CD8-positive, alpha-beta memory T cell (primary cell): ENCODE measurements at places on chromosomes 6 and 20. TPM values are rescaled to one million over a fixed set of nuclear protein-coding genes. Genes with fewer than 3 reads are reported as not detected.

Gene E2F1
- total RNA-seq: 72.3 TPM

Gene GPR6
- total RNA-seq: not detected

- no peak for DNase-seq
Measured at GRCh38 chr20:44411020-44411756, 55.7 kb downstream of the HNF4A start.

- DNase-seq: no peak
Measured at GRCh38 chr20:50487397-50487796, 22.8 kb upstream of the PTPN1 start.

- DNase-seq: no peak
Measured at GRCh38 chr20:49964964-49965780, 17.6 kb upstream of the SNAI1 start.

GRCh38 chr6:162688751-162689345 lies 38.7 kb downstream of the PRKN start:
- no peak for DNase-seq

DNA sequence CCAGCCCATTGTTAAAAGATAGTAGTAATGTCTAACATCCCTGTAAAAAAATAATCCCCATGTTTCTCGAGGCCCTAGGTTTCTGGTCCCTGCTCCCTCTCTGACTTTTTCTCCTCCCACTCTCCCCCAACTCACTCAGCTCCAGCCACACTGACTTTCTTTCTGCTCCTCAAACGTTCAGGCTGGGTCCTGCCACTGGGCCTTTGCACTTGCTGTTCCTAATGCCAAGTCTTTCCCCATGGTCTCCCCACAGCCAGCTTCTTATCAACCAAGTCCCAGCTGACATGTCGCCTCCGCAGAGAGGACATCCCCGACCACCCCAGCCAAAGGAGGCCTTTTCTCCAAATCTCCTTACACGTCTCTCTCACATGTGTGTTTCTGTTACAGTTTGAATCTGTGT lies 21.8 kb upstream of the PTGIS start:
- no peak for DNase-seq

DNA sequence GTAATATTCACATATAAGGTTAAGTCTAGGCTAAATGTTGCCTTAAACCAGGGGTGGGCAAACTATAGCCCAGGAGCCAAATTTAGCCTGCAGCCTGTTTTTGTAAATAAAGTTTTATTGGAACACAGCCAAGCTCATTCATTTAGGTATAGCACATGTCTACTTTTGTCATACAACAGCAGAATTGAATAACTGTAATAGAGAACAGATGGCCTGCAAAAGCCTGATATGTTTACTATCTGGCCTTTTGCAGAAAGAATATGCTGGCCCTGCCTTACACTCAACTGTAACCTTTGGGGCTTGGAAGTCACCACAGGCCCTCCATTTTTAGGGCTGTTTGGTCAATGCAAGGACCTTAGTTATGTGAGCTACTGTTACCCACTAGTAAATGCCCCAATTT lies 17.7 kb upstream of the BCLAF1 start:
- no peak for DNase-seq

GRCh38 chr20:56358070-56358469 lies 704 bp upstream of the FAM210B start:
- no peak for DNase-seq

GRCh38 chr20:47544240-47544639 lies 42.6 kb downstream of the NCOA3 start:
- no peak for DNase-seq

DNA sequence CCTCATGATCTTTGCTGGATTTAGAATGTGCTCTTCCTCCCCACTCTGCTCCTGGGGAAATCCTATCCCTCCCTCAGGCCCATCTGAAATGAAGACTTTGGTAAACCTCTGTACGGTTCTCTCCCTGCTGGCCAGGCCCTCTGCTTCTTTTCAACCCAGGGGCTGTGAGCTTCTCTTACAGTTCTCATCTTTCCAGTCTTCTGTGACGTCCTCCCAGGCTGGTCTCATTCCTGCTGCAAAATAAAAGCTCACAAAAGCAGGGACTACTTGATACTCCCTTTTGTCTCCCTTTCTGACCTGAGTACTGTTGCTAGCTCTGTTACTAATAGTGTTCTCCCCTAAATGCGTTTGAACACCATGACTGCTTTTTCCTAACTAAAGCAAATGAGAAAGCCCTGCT lies 46.3 kb downstream of the UNC5CL start:
- no peak for DNase-seq

GRCh38 chr6:108588586-108588985 lies 27.9 kb downstream of the FOXO3 start:
- no peak for DNase-seq

- DNase-seq: no peak
Measured at GRCh38 chr20:18363708-18364107, 75.4 kb downstream of the ZNF133 start.

DNA sequence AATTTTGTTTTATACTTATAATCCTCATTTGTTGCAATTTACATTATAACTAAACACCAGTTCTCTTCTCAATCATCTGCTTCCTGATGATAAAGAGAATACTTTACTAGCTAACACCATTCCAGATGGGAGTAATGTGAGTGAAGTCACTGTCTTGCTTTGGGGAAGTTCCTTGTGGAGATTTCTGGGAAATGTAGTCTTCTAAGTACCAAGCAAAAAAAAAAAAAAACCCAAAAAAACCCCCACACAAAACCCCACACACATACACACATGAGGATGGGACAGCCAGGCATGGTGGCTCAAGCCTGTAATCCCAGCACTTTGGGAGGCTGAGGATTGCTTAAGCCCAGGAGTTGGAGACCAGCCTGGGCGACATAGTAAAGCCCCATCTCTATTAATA lies 2.2 kb upstream of the SNPH start:
- no peak for DNase-seq
